RWPE2 (cell line): ENCODE measurements at places on chromosomes 7 and 10.

DNA sequence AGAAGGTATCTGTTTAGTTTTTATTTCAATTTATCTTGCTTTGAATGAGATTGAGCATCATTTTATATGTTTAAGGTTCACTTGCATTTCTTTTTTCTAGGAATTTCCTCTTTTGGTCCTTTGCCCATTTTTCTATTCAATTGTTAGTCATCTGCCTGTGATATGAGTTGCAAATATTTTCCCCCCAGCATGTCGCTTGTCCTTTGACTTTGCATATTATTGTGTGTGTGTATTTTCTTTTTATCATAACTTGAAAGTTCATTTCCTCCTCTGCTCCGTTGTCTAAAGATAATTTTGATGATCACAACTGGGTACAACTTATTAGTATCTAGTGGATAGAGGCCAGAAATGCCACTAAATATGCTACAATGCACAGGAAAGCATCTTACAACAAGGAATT is 132.7 kb upstream of the MDFIC start:
- peak overlapping the region; percentile 53 for H3K27ac ChIP-seq
- H3K27me3 ChIP-seq: no peaks in the 10 kb centered on the region
- DNase-seq: no peak
- H3K4me3 ChIP-seq: no peak overlapping the region
- H3K4me1 ChIP-seq: peaks cover 16% of the 10 kb centered on the region
- no peaks in the 10 kb centered on the region for H3K36me3 ChIP-seq

- H3K27me3 ChIP-seq: no peaks in the 10 kb centered on the region
- no peaks in the 10 kb centered on the region for H3K36me3 ChIP-seq
- no peak for DNase-seq
- peaks cover 3% of the 10 kb centered on the region for H3K4me1 ChIP-seq
Observed at GRCh38 chr10:1187855-1188557, 131.8 kb downstream of the WDR37 start.

DNA sequence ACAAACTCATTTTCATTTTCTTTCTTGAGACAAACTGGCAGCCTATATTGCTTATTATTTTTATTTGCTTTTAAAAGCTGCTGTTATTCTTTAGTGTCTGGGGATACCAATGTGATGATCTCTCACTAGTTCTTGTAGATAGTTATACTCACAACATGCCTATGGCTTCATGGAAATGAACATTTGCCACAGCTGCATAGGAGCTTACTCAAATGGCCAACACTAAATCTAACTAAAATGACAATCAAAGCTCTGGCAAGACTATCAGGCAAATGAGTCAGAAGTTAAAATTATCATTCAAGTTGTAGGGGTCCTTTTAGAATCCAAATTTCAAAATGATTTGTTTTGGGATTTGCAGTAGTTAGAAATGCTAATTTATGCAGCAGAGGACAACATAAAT is 225.9 kb downstream of the ANK3 start:
- H3K36me3 ChIP-seq: no peaks in the 10 kb centered on the region
- no peaks in the 10 kb centered on the region for H3K4me1 ChIP-seq

DNA sequence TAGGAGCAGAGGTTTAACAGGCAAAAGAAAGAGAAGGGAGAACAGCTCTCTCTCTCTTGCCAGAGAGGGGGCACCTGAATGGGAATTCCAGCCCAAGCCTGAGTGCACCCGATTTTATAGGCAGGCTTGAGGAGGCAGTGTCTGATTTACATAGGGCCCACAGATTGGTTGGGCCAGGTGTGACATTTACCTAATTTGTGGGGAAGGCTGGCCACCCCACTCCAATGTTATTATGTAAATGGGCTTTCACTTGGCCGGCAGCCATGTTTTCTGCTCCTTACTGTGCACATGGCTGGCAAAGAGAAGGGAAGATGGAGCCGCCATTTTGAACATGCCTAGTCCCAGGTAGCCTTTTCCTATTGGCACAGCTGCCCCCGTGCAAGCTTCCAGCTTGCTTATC is 735.5 kb upstream of the AUTS2 start:
- no peaks in the 10 kb centered on the region for H3K36me3 ChIP-seq
- H3K4me1 ChIP-seq: no peaks in the 10 kb centered on the region
- H3K4me3 ChIP-seq: no peak overlapping the region

GRCh38 chr10:17854044-17854652 is 45.0 kb downstream of the MRC1 start:
- H3K4me3 ChIP-seq: no peak overlapping the region
- H3K4me1 ChIP-seq: no peaks in the 10 kb centered on the region
- H3K27me3 ChIP-seq: no peaks in the 10 kb centered on the region
- no peaks in the 10 kb centered on the region for H3K36me3 ChIP-seq
- no peak for DNase-seq

DNA sequence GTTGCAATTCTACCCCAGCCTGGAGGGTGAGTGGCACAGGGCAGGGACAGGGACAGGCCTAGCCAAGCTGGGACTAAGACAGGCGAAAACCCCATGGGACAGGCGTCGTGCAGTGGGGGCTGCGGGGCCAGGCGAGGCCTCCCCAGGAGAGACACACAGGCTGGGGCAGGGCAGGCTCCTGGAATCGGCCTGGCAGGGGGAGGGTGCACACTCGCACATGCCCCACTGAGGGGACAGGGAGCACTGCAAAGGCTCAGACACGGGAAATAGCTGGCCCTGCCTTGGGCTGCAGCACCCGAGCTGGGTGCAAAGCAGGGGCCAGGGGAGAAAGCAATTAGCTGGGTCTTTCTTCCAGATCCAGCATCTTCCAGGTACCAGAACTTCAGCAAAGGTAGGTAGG is 10.4 kb downstream of the LAT2 start:
- H3K27me3 ChIP-seq: no peaks in the 10 kb centered on the region
- H3K4me1 ChIP-seq: no peaks in the 10 kb centered on the region
- H3K27ac ChIP-seq: no peak overlapping the region
- DNase-seq: no peak
- H3K4me3 ChIP-seq: no peak overlapping the region
- H3K36me3 ChIP-seq: no peaks in the 10 kb centered on the region

GRCh38 chr7:33495207-33495606 is 365.8 kb downstream of the BBS9 start:
- no peaks in the 10 kb centered on the region for H3K4me1 ChIP-seq
- no peaks in the 10 kb centered on the region for H3K27me3 ChIP-seq
- DNase-seq: no peak
- H3K27ac ChIP-seq: no peak overlapping the region

GRCh38 chr10:110872145-110872983 is 636 bp downstream of the PDCD4 start:
- H3K27me3 ChIP-seq: no peaks in the 10 kb centered on the region
- peak overlapping the region; percentile 87 for H3K4me3 ChIP-seq
- peak overlapping the region; percentile 84 for H3K27ac ChIP-seq
- H3K36me3 ChIP-seq: peaks cover 17% of the 10 kb centered on the region
- peaks cover 16% of the 10 kb centered on the region for H3K4me1 ChIP-seq
